B cell (primary cell): ENCODE measurements at places on chromosomes 1 and 21. TPM values are rescaled to one million over a fixed set of nuclear protein-coding genes. Genes with fewer than 3 reads are reported as not detected.

SPRR1B gene
- not detected in 2 replicates for total RNA-seq

ADCY10 gene
- total RNA-seq: 0.12 and 0.15 TPM in 2 replicates

OR2T11 gene
- total RNA-seq: 3.6 and 4.9 TPM in 2 replicates

LCE2A gene
- total RNA-seq: not detected in 2 replicates

ANGPTL3 gene
- not detected in 2 replicates for total RNA-seq

NIBAN1 gene
- total RNA-seq: 13.2 and 13.5 TPM in 2 replicates

CASZ1 gene
- total RNA-seq: 27.2 and 30.3 TPM in 2 replicates

SELL gene
- total RNA-seq: 250 and 262 TPM in 2 replicates

DCST2 gene
- 0.89 and 0.90 TPM in 2 replicates for total RNA-seq

GJB3 gene
- total RNA-seq: not detected in 2 replicates

CELF3 gene
- not detected in 2 replicates for total RNA-seq

ADGRB2 gene
- 1.6 and 1.9 TPM in 2 replicates for total RNA-seq

GJA8 gene
- not detected in 2 replicates for total RNA-seq
